ENCODE measurements at places on chromosomes 16 and 17. TPM values are rescaled to one million over a fixed set of nuclear protein-coding genes. Genes with fewer than 3 reads are reported as not detected.

DNA sequence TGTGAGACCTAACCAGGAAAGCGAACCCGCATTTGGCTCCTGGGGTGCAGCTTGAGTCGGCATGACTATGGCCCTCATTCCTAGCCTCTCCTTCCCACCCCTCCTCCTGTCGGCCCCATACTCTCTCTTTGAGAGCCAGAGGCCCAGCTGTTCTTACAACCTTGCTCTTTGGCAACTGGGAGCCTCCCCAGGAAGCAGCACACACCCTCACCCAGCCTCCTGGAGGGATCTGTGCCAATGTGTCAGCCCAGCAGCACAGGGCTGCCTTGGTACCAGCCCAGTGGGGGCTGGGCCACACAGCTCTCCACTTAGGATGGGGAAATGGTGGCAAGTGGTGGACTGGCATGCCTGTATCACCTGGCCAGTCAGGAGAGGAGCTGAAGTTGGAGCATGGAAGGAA is 70.3 kb upstream of the LGALS9 start:
- H3K36me3 ChIP-seq: no peaks in the 10 kb centered on the region
- no peak overlapping the region for H3K27ac ChIP-seq
- no peaks in the 10 kb centered on the region for H3K27me3 ChIP-seq
- peaks cover 22% of the 10 kb centered on the region for H3K4me1 ChIP-seq

DNA sequence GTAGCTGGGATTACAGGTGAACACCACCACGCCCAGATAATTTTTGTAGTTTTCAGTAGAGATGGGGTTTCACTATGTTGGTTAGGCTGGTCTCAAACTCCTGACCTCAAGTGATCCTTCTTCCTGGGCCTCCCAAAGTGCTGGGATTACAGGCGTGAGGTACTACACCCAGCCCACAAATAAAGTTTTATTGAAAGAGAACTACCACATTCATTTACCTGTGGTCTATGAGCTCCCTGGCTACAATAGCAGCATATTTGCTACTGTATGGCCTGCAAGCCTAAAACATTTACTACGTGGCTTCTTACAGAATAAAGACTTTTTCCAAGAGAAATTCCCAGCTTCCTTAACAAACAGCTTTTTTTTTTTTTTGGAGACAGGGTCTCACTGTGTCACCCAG is 3.4 kb downstream of the METTL9 start:
- H3K4me1 ChIP-seq: peaks cover 32% of the 10 kb centered on the region
- peaks cover 22% of the 10 kb centered on the region for H3K36me3 ChIP-seq
- DNase-seq: no peak
- no peak overlapping the region for H3K4me3 ChIP-seq
- no peaks in the 10 kb centered on the region for H3K27me3 ChIP-seq
- H3K27ac ChIP-seq: no peak overlapping the region

DNA sequence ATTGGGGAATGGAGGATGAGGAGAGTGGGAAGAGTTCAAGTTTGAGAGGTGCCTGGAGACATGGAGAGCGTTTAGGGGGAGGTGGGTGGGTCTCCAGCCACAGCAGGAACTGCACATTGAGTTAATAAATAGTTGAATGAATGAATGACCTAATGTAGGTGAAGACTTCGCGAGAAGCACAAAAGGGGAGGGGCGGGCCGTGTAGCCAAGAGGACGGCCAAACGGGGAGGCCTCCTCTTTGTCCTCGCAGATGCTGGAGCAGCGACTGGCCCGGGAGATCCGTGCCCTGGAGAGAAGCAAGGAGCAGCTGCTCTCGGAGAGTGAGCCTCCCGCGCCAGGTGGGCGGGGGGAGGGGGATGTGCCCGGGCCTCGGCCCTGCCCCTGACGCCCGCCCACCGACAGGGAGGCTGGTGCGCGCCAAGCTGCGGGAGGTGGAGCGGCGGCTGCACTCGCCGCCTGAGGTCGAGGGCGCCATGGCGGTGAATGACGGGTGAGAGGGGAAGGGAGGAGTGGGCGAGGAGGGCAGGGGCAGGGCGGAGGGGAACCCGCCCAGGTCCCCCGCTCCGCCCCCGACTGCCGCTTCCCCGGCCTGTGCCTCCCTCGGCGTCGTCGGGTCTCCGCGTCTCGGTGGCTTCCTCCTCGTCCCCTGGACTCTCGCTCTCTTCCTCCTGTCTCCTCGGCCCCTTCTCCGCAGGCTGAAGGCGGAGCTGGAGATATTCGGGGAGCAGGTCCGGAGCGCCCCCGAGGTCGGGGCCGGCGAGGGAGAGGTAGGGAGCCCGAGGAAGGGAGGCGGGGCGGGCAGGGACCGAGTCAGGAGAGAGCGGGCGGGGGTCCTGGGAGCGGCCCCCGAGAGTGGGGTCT is 12.9 kb downstream of the SYCE1L start:
- DNase-seq: peak; percentile 83
- H3K4me3 ChIP-seq: peak overlapping the region; percentile 74
- H3K27me3 ChIP-seq: no peaks in the 10 kb centered on the region
- H3K36me3 ChIP-seq: peaks cover 22% of the 10 kb centered on the region
- H3K4me1 ChIP-seq: peaks cover 18% of the 10 kb centered on the region
- peak overlapping the region; percentile 79 for H3K27ac ChIP-seq

DNA sequence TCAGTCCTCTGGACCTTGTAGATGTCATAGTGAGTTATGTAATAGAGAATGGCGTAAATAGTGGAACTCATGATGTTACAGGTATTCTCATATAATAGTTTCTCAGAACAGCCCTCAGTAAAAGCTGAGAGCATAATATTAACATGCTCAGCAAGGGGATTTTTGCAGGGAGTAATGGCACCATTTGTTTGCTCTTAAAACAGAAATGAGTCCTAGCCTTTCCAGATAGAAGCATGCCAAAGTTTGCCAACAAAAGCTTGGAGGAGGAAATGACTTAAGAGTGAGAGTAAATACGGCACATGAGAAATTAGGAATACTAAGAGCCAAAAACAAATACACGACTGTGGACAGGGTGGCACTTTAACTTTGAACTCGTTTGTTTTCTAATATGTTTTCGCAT is 198.4 kb downstream of the ANKFN1 start:
- H3K4me3 ChIP-seq: no peak overlapping the region
- no peak for DNase-seq
- no peaks in the 10 kb centered on the region for H3K36me3 ChIP-seq

GRCh38 chr17:38322897-38323296 is 20.9 kb downstream of the GPR179 start:
- H3K27me3 ChIP-seq: peaks cover 6% of the 10 kb centered on the region
- H3K4me3 ChIP-seq: no peak overlapping the region
- H3K4me1 ChIP-seq: peaks cover 19% of the 10 kb centered on the region
- H3K27ac ChIP-seq: no peak overlapping the region
- H3K36me3 ChIP-seq: peaks cover 51% of the 10 kb centered on the region
- no peak for DNase-seq

GRCh38 chr17:57994436-57994835 is 6.4 kb upstream of the VEZF1 start:
- no peak for DNase-seq
- peaks cover 2% of the 10 kb centered on the region for H3K4me1 ChIP-seq
- peaks cover 57% of the 10 kb centered on the region for H3K36me3 ChIP-seq
- no peak overlapping the region for H3K4me3 ChIP-seq
- no peak overlapping the region for H3K27ac ChIP-seq

The CIBAR2 gene
- not detected for total RNA-seq

The CLEC16A gene
- total RNA-seq: 37.5 TPM

The ZG16 gene
- not detected for total RNA-seq

The AIPL1 gene
- total RNA-seq: not detected

Data from Calu3 (cell line).